ENCODE measurements at places on chromosomes 11 and 22. TPM values are rescaled to one million over a fixed set of nuclear protein-coding genes. Genes with fewer than 3 reads are reported as not detected.

The PHLDB1 gene
- total RNA-seq = 2.9 TPM

The GPR83 gene
- 0.06 TPM for total RNA-seq

- H3K4me3 ChIP-seq = no peak overlapping the region
- no peaks in the 10 kb centered on the region for H3K36me3 ChIP-seq
- DNase-seq = no peak
Measured at GRCh38 chr11:2103668-2104523, 35.3 kb downstream of the IGF2 start.

- no peak for DNase-seq
- peaks cover 27% of the 10 kb centered on the region for H3K4me1 ChIP-seq
- no peak overlapping the region for H3K4me3 ChIP-seq
- H3K27me3 ChIP-seq = no peaks in the 10 kb centered on the region
- H3K36me3 ChIP-seq = peaks cover 7% of the 10 kb centered on the region
- no peak overlapping the region for H3K27ac ChIP-seq
Measured at GRCh38 chr11:57662893-57663292, 5.0 kb upstream of the ZDHHC5 start.

DNA sequence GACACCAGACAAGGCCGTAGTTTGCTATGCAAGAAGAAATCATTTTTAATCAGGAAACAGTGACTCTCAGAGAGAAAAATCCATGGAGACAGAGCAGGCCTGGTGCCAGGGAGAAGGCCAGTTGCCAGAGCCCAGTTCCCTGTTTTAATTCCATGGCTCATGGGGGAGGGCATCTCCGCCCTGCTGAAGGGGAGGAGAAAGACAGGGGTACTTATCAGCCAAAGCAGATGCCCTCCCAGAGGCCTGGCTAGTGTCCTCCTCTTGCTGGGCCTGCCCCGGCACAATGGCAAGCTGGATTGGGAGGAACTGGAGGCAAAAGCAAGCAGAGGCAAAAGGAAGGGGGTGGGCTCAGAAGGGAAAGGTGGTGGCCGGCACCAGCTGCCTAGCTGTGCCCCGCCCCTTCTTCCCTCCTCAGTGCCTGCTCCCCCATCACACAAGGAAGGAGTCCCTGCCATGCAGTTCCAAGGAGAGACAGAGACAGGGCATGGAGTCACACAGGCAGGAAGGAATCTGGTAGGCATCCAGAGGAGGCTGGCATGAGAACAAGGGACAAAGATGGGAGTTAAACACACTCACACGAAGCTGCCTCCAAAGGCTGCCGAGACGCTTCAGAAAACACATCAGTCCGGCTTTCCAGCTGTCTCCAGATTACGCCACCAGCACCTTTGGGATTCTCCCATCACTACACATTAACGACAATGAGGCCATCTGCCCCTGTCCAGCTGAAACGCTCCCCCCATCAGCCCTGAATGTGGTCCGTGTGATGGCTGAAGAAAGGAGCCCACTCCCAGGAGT is 591.8 kb downstream of the BUD13 start:
- H3K4me3 ChIP-seq = no peak overlapping the region
- H3K36me3 ChIP-seq = no peaks in the 10 kb centered on the region
- no peak overlapping the region for H3K27ac ChIP-seq
- no peaks in the 10 kb centered on the region for H3K4me1 ChIP-seq

- H3K4me1 ChIP-seq = peaks cover 14% of the 10 kb centered on the region
- no peak overlapping the region for H3K27ac ChIP-seq
- no peak for DNase-seq
- no peaks in the 10 kb centered on the region for H3K36me3 ChIP-seq
- H3K4me3 ChIP-seq = no peak overlapping the region
Measured at GRCh38 chr11:1059759-1060158, 14.9 kb upstream of the MUC2 start.

DNA sequence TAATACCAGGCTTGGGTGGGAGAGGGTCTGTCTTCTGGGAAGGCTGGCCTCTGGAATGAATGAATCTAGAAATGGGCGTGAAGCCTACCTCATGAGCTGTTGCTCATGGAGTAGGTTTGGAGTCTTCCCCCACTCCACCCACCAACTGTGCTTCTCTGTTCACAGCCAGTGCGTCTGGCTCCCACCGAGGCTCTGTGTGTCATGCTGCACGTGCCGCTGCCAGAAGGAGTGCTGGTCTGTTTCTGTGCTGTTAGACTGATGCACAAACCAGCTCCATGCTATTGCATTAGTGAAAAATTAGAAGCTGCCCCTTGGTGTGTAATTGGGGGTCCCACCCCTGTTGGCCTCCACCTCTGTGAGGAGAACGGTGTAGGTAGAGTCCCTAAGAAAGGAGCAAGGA is 132.3 kb upstream of the PARVA start:
- H3K36me3 ChIP-seq = peaks cover 18% of the 10 kb centered on the region
- DNase-seq = no peak
- H3K4me3 ChIP-seq = no peak overlapping the region
- peaks cover 23% of the 10 kb centered on the region for H3K4me1 ChIP-seq

DNA sequence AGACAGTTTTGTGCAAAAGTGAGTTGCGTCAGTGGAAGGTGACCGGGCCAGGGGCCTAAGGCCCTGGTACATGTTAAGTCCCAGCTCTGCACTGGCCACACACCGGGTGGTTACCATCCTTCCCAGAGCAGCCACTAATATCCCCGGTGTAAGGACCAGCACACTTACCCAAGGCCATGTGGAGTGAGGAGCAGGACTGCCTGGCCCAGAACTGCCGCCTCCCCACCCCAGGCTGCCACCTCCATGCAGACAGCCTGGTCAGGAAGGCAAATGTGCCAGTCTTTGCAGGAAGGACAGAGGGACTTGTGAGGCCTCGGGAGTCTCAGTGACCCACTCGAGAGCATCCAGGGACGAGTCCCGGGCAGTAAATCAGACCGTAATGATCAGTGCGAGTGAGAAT is 102.9 kb downstream of the MORC2 start:
- H3K36me3 ChIP-seq = no peaks in the 10 kb centered on the region
- no peak for DNase-seq
- H3K27ac ChIP-seq = no peak overlapping the region
- H3K27me3 ChIP-seq = no peaks in the 10 kb centered on the region
- no peaks in the 10 kb centered on the region for H3K4me1 ChIP-seq

DNA sequence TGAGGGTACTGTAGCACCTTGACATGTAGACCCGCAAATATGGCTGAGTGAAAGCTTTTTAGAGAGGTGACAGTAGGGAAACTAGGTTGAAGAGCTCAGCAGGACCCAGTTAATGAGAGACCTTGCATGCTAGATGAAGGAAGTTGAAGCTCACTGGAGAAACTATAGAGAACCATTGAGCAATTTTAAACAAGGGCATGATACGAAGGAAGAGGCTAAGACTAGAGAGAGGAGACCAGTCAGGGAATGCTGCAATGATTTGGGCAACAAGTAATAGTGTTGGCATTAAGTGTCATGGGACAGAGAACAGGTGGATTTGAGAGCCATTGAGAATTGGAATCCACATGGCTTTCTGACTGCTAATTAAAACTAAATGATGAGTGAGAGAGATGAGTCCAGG is 4.1 kb downstream of the OLFML1 start:
- DNase-seq = no peak
- H3K36me3 ChIP-seq = no peaks in the 10 kb centered on the region
- H3K4me1 ChIP-seq = peaks cover 2% of the 10 kb centered on the region
- no peak overlapping the region for H3K27ac ChIP-seq
- H3K27me3 ChIP-seq = no peaks in the 10 kb centered on the region
- no peak overlapping the region for H3K4me3 ChIP-seq

GRCh38 chr22:24510637-24511625 is 15.8 kb downstream of the UPB1 start:
- no peaks in the 10 kb centered on the region for H3K36me3 ChIP-seq
- H3K27me3 ChIP-seq = peaks cover 3% of the 10 kb centered on the region
- no peak for DNase-seq
- H3K27ac ChIP-seq = no peak overlapping the region
- peaks cover 13% of the 10 kb centered on the region for H3K4me1 ChIP-seq

GRCh38 chr22:26751217-26751616 is 93.8 kb downstream of the MIAT start:
- no peak overlapping the region for H3K27ac ChIP-seq
- DNase-seq = no peak
- H3K27me3 ChIP-seq = no peaks in the 10 kb centered on the region
- no peak overlapping the region for H3K4me3 ChIP-seq
- H3K36me3 ChIP-seq = peaks cover 1% of the 10 kb centered on the region

DNA sequence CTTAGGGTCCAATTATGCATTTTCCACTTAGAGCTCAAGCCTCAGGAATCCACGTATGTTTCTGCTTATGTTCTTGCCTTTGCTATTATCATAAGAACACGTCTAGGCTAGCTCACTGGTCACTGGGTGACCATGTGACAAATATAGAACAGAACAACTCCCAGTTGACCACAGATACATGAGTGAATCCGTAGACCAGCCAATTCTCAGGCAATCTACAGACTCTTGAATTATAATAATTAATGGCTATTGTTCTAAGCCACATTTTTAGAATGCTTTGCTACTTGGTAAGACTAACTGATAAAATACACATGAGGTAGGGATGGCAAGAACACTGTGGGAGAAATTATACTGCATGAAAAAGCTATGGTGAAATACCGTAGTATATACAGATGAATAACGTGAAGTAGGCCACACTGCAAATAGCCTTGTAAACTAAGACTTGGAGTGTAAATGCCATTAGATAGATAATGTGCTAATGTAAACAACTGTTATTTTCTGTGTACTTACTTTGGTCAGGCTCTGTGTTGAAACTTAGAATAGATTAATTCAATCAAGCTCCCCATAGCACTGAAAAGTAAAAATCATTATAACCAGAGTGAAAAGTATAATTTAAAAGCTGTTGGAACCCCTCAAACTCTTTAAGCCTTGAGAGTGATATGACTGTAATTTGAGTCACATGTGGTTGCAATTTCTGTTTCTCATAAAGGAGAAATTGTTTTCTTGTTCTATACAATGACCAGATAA is 366.2 kb upstream of the CCDC179 start:
- no peaks in the 10 kb centered on the region for H3K27me3 ChIP-seq
- no peak overlapping the region for H3K27ac ChIP-seq
- no peak overlapping the region for H3K4me3 ChIP-seq
- H3K4me1 ChIP-seq = no peaks in the 10 kb centered on the region

DNA sequence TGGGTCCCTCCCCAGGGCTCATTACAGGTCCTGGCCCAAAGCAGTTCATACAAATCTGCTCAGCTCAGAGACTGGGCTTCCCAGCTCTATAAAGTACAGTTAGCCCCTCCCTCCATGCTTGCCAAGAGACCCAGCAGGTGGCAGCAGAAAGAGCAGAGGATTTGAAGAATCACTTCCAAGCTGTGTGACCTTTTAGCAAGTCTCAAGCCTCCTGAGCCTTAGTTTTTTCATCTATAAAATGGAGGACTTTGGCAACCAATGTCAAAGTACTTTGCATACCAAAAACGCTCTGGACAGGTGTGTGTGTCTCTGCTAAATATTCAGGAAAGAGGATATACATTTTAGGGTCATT is 26.6 kb downstream of the RELT start:
- H3K4me3 ChIP-seq = no peak overlapping the region
- H3K36me3 ChIP-seq = no peaks in the 10 kb centered on the region
- DNase-seq = no peak
- no peak overlapping the region for H3K27ac ChIP-seq

DNA sequence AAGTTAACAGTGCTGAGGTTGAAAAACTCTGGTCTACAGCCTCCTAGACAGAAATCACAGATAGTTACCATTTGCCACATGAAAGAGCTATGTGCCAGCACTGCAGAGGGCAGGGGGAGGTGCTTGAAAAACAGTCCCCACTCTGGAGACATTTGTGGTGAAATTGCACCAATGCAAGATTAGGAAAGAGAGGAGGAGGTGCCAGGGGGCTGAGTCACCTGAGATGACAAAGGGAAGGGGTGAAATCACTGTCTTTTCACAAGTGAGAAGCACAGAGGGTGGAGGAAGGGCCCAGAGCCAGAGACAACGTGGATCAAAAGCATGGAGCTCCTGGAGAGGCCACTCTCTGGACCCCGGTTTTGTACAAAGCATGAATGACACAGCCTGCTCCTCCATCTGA is 196.3 kb downstream of the BUD13 start:
- no peak for DNase-seq
- H3K27ac ChIP-seq = no peak overlapping the region
- no peak overlapping the region for H3K4me3 ChIP-seq

DNA sequence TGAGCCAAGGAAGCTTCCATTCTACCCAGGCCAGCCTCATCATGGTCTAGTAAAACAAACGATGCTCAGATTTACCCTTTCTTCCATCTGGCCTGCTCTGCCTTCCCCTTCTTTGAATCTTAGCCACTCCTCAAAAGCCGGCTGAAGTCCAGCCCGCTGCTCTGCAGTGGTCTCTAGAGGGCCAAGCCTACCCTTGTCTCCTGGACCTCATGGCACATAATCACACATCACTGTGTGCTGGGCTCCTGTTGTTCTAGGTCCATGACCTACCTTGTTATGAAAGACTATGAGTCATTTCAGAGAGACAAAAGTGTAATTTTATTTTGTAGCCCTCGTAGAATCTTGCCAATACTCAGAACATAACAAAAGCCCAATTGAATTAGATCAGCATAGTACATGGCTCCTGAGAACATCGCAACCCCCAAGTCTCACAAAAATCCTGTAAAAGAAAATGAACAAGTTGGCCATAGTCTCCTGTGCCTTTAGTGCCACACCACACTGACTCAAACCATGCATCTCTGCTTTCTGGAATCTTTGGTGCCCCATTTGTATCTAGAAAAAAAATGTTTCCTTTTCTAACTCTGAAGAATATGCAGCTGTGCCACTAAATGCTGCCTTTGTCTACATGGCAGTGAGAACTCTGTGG is 192.7 kb downstream of the OPCML start:
- H3K4me1 ChIP-seq = no peaks in the 10 kb centered on the region
- no peaks in the 10 kb centered on the region for H3K27me3 ChIP-seq
- no peaks in the 10 kb centered on the region for H3K36me3 ChIP-seq
- H3K27ac ChIP-seq = no peak overlapping the region
- H3K4me3 ChIP-seq = no peak overlapping the region

GRCh38 chr22:27809226-27809603 is 7.7 kb upstream of the MN1 start:
- H3K27me3 ChIP-seq = peaks cover 28% of the 10 kb centered on the region
- H3K4me1 ChIP-seq = peaks cover 3% of the 10 kb centered on the region
- DNase-seq = no peak
- H3K4me3 ChIP-seq = no peak overlapping the region
- no peak overlapping the region for H3K27ac ChIP-seq

DNA sequence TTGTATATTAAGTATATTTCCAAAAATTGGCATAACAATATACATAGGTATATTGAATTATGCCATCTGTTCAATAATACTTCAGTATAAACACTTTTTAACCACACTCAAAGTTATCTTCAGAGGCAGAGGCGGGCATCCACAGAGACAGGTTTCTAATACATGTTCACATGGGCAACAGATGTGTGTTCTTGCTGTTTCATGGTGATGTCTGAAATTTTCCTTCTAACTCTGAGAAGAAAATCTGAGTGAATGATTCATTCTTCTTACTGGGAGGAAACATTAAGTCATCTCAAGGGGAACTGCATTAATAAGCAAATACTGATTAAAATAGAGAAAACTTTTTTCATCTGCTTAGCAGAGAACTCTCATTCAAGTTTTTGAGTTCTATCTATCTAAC is 1074.5 kb downstream of the LRRC4C start:
- H3K36me3 ChIP-seq = no peaks in the 10 kb centered on the region
- H3K4me1 ChIP-seq = no peaks in the 10 kb centered on the region
- H3K27me3 ChIP-seq = no peaks in the 10 kb centered on the region

Measured in activated naive CD8-positive, alpha-beta T cell treated with anti-CD3 and anti-CD28 coated beads for 36 hours (primary cell).